AG10803 (cell line): ENCODE measurements at places on chromosomes 3 and 15.

GRCh38 chr15:74374648-74375302, 7.3 kb upstream of the CYP11A1 start:
- no peak for DNase-seq

GRCh38 chr15:86059851-86060250, 19.8 kb upstream of the AGBL1 start:
- DNase-seq: no peak

DNA sequence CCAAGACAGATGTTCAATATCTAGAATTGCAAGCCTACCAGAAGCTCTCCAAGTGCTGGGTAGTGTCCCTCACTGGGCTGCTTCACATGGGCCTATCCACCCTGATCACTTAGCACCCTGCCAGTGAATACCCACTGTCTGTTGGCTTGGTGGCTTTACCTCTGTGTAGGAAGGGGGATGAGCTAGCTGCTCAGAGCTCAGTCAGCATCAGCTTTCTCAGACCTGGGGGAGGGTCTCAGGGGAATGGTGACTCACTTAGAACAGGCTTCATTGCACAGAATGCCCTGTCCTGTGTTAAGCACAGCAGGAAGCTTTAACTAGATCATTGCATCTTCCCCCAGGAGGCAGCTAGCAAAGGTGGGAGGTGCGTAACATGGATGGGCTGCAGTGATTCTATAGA, 209.8 kb downstream of the PDCD6IP start:
- peak; percentile 21 for DNase-seq

DNA sequence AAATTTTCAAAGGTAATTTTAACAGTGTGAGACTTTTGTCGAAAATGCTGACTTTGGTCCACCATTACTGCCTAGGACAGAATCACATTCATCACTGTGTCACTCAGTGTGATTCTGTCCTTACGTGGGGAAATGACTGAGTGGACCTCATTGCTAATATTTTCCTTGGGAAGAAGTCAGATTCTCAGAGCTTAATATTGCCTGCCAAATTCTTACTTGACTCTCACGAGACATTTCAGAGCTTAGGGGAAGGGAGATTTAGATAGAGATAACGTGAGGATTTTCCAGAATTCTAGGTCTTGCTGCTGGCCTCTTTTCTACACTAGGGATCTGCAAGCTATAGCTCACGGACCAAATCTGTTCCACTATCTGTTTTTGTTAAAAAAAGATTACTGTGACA, 270.4 kb downstream of the SUCLG2 start:
- DNase-seq: no peak

DNA sequence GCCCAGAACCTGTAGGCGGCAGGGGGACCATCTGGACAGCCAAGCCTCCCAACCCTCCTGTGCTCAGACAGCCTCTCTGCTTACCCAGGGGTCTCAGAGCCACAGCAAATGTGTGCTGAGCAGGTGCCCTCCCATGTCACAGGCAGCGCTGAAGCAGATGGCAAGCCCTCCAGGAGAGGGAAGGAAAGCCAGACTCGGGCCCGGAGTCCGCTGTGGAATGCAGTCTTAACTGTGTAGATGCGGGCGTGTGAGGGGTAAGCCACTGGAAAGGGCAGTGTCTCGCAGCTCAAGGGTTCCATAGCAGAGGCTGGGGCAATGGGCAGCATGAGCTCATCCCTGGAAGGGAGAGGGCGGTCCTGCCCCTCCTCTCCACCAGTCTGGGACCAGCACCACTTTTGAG, 45.6 kb downstream of the UMPS start:
- no peak for DNase-seq

DNA sequence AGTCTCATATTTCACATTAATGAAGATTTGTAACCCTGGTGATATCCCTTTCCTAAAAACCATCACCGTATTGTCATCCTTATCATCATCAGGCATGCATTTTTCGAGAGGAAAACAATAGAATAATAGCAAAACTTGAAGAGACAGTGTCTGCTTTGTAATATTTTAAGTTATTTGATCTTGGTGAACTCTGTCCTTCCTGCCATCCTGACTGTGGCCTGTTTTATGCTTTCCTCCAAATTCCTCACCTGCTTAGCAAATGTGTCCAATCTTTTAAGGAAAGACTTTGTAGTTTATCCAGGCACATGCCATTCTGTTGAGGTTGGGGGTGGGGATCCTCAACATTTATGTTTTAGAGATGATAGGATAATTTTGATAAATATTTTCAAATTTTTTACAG, 306.1 kb upstream of the COL8A1 start:
- DNase-seq: no peak

DNA sequence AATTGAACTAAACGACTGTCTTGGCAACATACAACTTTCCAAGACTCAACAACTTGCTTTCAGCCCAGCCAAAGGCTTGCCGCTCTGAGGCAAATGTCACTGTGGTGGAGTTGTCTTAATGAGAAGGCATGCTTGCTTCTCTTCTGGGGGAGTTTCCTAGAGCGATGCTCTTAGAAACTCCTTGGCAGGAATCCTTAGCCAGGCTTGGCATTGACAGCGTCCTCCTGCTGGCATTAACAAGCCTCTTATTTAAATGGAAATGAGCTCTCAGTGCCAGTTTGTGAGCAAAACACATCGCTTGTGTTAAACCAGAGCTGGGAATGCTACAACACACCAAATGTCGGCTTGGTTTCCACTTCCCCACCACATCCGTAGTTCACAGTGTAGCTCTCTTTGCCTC, 265.5 kb upstream of the TPRG1 start:
- DNase-seq: no peak

- no peak for DNase-seq
Measured at GRCh38 chr15:67579164-67579563, 36.7 kb downstream of the MAP2K5 start.

GRCh38 chr3:9704347-9705322, 1.0 kb downstream of the CPNE9 start:
- no peak for DNase-seq

DNA sequence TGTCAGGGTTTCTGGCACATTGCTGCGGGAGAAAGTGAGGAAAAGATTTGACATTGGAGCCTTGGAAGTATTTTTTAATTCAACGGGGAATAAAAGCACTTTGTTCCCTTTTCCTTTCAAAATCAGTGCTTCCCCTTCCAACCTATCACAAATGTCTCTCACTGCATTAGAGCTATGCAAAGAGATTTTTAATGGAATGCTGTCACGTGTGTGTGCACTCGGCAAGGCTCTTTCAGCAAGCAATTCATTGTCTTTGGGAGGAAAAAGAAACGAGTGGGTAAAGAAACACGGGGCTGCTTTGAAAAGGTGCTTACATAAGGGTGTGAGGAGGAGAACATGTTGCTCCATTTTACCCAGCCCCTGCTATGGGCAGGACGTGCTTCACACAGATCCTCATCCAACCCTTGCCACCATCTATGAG, 490.4 kb upstream of the PROK2 start:
- no peak for DNase-seq

GRCh38 chr15:48190932-48191573, 412 bp upstream of the CTXN2 start:
- DNase-seq: peak; percentile 50

DNA sequence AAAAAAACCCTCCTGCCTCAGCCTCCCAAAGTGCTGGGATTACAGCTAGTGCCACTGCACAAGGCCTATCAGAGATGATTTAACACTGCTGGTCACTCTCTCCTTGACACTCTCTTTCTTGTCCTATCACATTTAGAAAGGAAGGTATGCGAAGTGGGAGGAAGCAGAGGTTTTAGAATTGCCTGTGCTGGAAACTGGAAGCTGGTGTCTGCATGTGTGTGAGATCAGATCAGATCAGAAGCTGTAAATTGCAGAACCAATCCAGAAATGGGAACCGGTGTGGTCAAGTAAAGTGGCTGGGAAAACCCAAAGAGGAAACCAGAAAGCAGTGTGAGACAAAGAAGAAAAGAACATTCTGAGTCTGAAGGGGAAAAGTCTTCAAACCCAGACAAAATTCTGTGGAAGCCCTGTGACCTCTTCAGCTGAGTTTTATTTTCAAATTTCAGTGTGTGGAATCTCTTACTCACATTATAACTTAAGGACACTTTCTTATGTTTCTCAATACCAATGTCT, 2.8 kb downstream of the EFHB start:
- DNase-seq: no peak

- DNase-seq: no peak
Measured at GRCh38 chr3:13009132-13009945, 63.9 kb downstream of the IQSEC1 start.

DNA sequence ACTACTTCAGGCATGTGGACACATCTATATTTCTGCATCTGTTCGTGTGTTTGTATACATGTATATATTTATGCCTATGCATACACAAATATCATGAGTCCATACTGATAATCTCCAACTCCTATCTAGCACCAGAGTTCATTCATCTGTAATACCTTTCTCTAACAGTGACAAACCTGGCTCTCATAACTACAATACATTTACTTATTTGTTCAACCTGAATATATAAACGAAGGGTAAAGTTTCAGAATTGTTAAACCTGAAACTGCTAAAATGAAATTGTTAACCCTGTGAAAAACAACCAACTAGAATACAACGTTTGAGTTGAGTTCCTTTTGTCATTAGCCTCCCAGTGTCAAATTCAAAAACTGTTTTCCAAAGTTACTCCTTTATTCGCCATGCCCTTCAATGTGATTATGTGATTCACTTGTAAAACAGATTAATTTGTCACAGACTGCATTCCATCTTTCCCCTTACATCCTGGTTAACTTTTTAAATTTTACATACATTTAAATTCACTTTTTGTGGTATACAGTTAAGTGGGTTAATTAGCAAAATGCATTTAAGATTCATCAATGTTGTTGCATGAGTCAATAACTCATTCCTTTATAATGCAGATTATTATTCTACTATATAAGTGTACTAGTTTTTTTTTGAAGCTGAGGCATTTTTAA, 58.5 kb downstream of the PIK3R4 start:
- no peak for DNase-seq

- no peak for DNase-seq
Measured at GRCh38 chr15:92614791-92615785, 40.5 kb downstream of the FAM174B start.

DNA sequence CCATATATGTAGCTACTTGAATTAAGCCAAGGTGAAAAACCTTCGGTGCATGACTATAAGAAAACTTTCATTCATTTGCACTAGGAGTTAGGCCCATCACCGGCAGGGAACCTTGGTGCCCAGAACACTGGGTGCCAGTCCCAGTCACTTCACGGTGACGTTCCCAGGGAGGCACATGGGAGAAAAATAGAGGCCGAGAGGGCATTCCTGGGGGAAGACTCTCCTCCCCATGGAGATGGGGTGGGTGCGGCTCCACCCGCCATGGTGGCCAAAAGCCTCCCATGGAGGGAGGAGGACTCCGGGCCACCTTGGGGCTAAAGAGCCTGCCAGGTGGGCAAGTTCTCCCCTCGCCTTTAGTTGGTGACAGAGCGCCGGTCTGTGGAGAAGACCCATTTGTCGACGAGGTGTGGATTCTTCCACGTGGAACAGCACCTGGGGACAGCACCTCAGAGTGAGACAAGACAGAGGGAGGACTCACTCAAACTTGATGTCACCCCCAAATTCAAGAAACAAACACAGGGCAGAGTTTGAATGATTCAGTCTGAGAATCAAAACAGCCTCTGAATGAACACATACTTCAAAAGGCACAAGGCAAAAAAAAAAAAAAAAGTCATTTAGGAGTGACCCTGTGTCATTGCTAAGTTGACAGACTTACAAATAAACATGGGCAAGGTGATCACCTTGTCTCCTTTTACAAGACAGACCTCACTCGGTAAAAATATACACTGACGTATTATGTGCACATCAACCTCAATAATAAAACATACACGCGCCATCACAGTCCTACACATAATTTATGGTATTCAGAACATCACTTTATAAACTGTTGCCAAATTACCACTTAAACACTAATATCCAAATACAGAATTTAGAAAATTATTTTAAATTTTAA, 38.6 kb downstream of the ZXDC start:
- no peak for DNase-seq

DNA sequence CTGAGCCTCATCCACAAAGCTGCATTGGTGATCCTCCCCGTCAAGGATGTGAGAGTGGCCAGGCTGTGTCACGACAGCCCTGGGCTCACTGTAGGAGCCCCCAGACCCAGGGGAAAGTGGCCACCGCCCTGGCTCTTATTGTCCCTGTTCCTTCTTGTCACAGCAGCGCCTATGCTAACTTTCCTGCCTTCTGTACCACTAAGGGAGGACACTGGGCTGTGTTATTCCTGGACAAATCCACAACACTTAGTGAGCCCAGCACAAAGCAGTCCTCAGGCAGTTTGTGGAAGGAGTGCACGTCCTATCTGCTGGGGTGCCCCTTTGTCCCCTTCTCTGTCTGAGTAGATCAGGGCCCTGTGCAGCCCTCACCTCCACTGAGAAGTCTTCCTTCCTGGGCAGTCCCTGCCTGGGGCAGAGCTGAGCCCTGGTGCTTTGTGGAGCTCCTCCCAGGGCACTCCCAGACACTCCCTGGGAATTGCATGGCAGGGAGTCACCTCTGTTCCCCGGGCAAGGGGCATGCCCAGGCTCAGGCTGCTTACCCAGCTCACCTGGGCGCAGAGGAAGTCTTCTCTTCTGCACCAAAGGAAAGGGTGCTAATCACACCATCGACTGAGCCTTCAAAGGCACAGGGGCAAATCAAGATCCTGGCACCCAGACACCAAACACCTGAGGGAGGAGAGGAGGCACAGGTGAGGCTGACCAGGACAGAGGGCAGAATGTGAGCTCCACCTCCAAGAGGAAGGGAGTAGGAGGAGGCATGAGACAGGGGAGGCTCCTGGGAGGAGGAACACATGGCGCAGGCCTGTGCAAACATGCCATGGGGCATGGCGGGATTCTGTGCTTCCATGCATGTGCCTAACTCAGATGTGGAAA, 138.7 kb downstream of the KLF13 start:
- DNase-seq: no peak

DNA sequence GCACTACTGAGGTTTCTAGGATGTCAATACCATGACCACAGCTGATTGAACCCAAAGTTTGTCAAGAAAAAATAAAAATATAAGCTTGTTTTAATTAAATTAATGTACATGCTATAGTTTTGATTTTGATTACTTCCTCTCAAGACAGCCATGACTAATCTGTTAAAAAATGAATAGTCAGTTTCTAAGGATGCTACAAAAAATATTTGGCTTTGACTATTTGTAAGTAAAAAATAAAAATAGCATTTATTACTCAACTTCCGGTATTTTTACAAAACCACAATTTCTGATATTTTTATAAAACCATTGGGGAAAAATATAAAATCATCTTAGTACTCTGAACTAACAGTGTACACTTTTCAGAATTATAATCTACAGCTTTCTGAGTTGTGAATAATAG, 12.1 kb upstream of the TEX9 start:
- peak; percentile 21 for DNase-seq

GRCh38 chr15:48825075-48825474, 14.2 kb upstream of the CEP152 start:
- no peak for DNase-seq

DNA sequence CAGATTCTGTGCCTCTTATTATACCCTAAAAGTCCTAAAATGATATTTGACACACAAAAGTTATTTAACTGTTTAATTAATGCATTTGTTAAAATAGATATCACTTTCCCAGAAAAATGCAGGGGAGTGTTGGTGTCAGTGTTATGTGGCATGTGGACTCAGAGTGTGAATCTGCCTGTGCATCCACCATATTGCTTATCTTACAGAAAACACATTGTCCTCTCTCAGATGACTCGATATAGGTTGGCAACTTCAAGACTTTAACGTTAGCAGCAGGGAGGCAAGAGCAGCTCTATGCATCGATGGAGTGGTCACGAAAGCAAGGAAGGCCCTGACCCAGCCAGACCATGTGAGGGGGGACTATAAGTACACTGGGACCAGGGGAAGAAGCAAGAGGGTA, 165.4 kb upstream of the DCBLD2 start:
- DNase-seq: no peak
